ENCODE measurements at places on chromosomes 13 and 19. TPM values are rescaled to one million over a fixed set of nuclear protein-coding genes. Genes with fewer than 3 reads are reported as not detected.

ATP11A gene
- total RNA-seq: 191 TPM

MPND gene
- 26.1 TPM for total RNA-seq

GRCh38 chr13:48624016-48624415, 29.7 kb upstream of the CYSLTR2 start:
- no peak for DNase-seq

INSL3 gene
- total RNA-seq: not detected

- no peak for DNase-seq
Observed at GRCh38 chr13:93320942-93321341, 94.3 kb downstream of the GPC6 start.

DNA sequence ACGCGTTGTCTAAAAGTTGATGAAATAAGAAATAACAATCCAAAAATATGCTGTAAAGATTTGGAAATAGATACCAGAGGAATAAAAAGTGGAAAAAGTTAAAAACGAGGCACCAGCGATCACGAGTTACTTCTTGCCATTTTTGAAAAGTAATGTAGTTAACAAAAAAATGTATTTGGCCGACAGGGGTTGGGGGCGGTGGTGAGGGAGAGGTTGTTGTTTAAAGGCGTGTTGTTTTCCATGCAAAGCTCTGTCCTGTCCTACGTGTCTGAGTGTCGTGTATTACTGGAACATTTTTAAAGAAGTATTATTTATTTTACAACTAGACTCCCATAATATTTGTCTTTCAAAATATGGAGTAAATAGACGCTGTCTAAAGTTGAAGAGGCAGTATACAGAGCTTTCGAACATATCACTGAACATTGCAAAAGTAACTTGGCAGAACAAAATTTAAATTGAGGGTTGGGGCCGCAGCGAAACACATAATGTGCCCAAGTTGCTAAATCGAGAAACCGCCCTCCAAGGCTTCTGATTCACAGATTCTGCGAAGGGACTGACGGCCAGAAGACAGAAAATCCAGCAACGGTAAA, 823 bp downstream of the FBXO17 start:
- DNase-seq: no peak

CGB2 gene
- total RNA-seq: not detected

GRCh38 chr13:106490569-106491321, 44.7 kb downstream of the EFNB2 start:
- DNase-seq: no peak

- DNase-seq: no peak
Observed at GRCh38 chr19:55451163-55451964, 8.3 kb upstream of the SHISA7 start.

DNA sequence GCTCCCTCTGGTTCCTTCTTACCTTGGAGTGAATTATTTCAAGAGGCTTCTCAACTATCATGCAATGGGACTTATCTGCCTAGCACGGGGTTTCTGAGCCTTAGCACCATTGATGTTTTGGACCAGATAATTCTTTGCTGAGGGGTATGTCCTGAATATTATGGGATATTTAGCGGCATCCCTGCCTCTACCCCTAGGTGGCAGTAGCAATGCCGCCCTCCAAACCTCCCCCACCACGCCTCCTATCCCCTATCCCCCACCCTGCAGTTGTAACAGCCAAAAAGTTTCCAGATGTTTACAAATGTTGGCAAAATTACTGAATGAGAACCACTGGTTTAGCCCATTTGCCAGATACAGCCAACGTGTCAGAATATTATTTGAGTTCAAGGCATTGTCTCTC, 125.5 kb downstream of the POSTN start:
- DNase-seq: no peak

APC2 gene
- 0.43 TPM for total RNA-seq

GTF2F1 gene
- 66.8 TPM for total RNA-seq

- no peak for DNase-seq
Observed at GRCh38 chr19:50327013-50327412, 2.2 kb downstream of the KCNC3 start.

DNA sequence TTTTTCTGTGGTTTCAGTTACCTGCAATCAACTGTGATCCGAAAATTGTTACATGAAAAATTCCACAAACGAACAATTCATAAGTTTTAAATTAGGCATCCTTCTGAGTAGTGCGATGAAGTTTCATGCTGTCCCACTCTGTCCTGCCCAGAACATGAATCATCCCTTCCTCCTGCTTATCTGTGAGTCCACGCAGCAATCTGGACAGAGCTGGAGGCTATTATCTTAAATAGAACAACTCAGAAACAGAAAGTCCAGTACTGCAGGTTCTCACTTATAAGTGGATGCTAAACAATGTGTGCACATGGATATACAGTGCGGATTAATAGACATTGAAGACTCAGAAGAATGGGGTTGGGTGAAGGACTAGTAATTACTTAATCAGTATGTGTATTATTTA, 583.7 kb upstream of the SPRY2 start:
- DNase-seq: no peak

CHERP gene
- total RNA-seq: 47.3 TPM

ACP4 gene
- total RNA-seq: not detected

MBD3L3 gene
- not detected for total RNA-seq

ZFR2 gene
- total RNA-seq: 0.55 TPM

GRCh38 chr19:16736709-16737108, 17.1 kb downstream of the NWD1 start:
- no peak for DNase-seq

DNA sequence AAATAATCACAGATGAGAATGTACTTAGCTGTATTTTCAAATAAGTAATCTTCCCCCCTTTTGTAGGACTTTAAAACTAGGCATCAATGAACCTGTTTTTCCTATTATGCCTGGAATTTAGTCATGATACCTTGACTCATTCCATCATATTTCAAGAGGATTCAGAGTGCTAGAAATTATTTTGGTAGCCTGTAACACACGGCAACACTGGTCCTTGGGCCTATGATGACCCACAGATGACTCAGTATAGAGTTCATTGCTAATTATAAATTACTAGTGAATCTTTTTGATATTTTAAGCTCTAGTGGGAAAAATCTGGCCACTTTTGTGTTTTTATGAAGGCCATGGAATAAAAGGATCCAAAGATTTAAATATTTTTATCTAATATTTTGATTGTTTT, 26.0 kb upstream of the GARRE1 start:
- no peak for DNase-seq

- no peak for DNase-seq
Observed at GRCh38 chr13:67077132-67077531, 153.0 kb downstream of the PCDH9 start.

- DNase-seq: no peak
Observed at GRCh38 chr13:77002590-77003190, 10.8 kb downstream of the CLN5 start.

DNA sequence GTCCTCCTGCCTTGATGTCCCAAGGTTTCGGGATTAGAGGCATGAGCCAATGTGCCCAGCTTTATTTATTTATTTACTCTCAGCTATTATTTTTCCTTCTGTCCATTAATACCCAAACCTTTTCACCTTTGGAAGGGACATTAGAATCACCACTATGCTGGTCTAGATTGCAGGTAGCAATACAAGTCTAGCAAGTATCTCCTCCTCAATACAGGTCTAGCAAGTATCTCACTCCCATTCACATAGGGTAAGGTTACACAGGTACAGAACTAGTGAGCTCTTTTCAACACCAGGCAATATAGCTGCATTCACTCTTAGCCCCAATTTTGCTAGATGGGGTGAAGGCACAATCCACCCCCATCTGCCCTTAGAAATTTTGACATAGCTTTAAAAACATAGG, 17.4 kb upstream of the SPRYD7 start:
- no peak for DNase-seq

TYROBP gene
- total RNA-seq: 94.6 TPM

- DNase-seq: no peak
Observed at GRCh38 chr13:61852116-61852619, 436.5 kb upstream of the PCDH20 start.

ACTN4 gene
- total RNA-seq: 628 TPM

GRCh38 chr13:100650326-100650725, 24.3 kb downstream of the TMTC4 start:
- DNase-seq: no peak

- DNase-seq: peak; percentile 81
Observed at GRCh38 chr19:50333737-50334617, 4.8 kb upstream of the KCNC3 start.

DNA sequence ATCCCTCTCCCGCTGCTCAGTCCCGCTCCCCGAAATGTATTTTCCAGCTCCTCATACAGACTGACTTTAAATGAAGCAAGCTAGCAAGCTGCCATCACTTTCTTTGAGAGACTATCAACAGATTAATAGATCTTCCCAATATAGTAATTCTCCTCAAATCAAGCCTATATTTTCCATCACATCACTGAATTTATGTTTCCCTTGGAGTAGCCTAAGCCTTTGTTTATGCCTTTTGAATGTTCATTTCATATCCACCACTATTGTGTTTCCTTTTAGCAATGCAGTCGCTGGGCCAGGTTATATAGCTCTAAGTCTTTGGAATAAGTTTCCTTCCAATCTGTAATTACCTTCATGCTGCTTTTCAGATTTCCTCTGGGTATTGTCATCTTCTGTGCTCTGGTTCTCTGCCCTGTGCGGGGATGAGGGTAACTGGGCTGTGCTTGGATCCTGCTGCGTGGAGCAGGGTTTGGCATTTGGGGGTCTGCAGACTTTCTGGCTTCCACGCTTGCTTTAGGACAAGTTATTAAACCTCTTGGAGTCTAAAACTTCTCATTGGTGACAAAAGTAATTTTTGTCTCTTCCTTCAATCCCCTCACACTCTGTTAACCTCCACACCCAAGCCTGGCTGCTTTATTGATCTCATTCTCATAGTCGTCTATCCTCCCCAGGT, 256.9 kb downstream of the DLEU7 start:
- DNase-seq: no peak

DNA sequence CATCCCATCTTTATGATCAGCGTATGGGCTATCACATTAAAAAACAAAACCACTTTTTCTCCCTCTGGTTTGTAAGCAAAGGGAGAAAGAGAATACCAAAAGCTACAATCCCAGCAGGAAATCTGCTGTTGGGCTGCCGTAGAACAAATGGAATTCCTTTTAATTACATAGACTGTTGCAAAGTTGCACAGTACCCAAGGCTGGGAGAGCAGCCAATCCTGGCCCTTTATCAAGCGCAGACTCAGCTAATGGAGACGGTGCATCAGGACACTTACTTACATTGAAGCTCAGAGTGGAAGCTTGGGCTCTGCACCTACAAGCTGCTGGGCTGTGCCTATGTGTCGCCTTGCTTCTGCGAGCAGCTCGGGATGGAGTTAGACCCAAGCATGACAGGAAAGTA, 15.2 kb downstream of the CCNA1 start:
- DNase-seq: no peak

DNA sequence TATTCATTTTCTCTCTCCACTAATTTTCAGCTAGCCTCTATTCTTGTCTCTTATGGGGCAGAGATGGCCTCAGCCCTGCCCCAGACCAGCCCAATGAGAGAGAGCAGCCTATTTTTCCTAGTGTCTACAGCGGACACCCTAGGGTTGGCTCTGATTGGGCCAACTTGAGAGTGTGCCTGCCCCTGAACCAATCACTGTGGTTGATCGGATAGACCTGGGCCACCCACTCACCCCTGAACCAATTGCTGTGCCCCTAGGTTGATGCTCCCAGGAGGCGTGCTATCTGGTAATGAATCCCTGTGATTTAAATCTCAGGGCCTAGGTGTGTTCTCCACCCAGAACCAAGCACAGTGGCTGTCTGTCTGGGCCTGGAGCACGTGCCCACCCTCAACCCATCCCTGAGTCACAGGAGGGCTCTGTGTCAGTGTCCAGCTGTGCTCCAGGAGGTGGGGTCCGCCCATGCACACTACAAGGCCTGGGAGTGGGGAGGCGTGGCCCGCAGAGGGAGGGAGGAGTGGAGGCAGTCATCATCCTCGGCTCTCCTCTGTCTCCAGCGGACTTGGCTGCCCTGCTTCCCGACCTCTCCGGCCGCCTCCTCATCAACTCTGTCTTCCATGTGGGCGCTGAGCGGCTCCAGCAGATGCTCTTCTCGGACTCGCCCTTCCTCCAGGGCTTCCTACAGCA, 14.9 kb upstream of the SCN1B start:
- no peak for DNase-seq

LILRB4 gene
- total RNA-seq: 16.4 TPM

GRCh38 chr13:20230913-20231838, 943 bp downstream of the GJB6 start:
- DNase-seq: no peak

IGFL1 gene
- not detected for total RNA-seq

CDX2 gene
- total RNA-seq: 0.17 TPM

LYPD5 gene
- 1.6 TPM for total RNA-seq

GRCh38 chr19:6677883-6678689, 8.1 kb upstream of the TNFSF14 start:
- DNase-seq: peak; percentile 35

ZNF221 gene
- 7.5 TPM for total RNA-seq

GRCh38 chr13:108629181-108629752, at the start of gene MYO16:
TSS of gene MYO16 (plus strand) at chr13:108629611. CDS start at chr13:108629845, 234 bp downstream.
- no peak for DNase-seq

DNA sequence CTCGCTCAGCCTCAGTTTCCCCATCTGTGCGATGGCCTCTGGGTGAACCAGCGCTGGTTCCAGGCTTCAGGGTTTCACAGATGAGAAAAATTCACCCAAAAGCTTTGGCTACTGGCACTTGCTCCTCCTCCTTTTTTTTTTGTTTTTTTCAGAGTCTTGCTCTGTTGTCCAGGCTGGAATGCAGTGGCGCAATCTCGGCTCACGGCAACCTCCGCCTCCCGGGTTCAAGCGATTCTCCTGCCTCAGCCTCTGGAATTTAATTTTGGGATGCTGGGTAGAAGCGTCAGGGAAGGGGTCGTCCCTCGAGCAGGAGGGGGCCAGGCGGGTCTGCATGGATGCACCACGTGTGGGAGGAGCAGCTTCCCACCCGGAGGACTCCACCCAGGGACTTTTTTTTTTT, 7.0 kb downstream of the PRSS57 start:
- no peak for DNase-seq

GRCh38 chr19:49430172-49430677, 5.0 kb downstream of the GFY start:
- DNase-seq: no peak

WDR87 gene
- not detected for total RNA-seq

DNA sequence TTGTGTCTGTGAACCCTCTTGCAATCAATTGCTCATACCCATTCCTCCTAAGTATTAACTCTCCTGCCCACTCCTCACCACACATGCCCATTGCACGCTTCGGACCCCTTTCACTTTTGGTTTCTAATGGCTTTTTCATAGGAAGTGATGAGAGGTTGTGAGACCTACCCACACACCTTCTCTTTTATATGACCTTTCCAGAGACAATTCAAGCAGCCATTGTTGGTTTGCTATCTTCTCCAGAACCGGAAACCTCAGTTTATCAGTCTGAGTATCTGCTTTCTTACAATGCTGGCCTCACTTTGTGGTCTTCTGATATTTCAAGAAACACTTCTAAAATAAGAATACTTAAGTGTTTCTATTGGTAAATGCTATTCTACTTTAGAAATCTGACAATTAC, 1550.8 kb upstream of the SLC10A2 start:
- DNase-seq: no peak

SPRED3 gene
- 3.4 TPM for total RNA-seq

GRCh38 chr19:46772170-46773017, 16.0 kb downstream of the SLC1A5 start:
- DNase-seq: no peak

GRCh38 chr13:33543631-33544265, 258.2 kb upstream of the STARD13 start:
- no peak for DNase-seq

GRCh38 chr19:18119013-18119716, 21.6 kb downstream of the MAST3 start:
- no peak for DNase-seq

GRCh38 chr13:96782186-96782585, 212.1 kb downstream of the OXGR1 start:
- no peak for DNase-seq

SRRM5 gene
- 0.52 TPM for total RNA-seq
